Fibroblast of skin of right quadriceps (primary cell): ENCODE measurements at places on chromosomes 7 and 10.

- no peak for DNase-seq
These were observed 844 bp downstream of the XPNPEP1 start for GRCh38 chr10:109922358-109922975.

DNA sequence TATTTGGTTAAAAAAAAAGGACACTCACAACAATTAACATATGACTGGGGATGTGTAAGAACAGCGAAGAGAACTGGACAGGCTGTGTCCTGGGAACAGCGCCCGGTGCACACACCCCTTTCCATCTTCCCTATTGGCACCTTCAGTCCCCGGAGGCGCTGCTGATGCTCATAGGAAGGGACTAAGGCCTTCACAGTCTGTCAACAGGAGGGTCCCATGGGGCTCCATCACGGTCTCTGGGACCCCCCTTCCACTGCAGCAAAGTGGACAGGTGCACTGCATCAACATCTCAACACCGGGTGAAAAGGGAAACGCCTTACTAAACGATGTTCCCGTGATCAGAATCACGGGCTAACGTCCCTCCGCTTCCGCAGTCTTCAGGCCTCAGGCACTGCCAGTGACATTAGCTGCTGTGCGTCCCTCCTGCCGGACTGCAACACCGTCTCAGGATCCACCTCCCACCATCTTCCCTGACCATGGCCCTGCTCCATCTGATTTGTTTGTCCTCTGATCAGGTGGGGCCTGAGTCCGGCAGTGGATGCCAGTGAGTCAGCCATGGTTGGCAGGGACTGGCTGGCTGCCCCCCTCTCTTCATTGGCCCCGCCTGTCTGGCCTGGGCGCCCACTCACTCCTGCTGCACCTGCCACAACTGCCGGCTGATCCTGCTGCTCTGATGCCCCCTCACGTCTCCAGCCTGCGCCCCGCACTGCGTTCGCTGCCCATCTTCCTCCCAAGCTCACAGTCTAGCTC lies 614.7 kb downstream of the DNAJB6 start:
- DNase-seq, result no peak

GRCh38 chr10:116452338-116452720 lies 24.7 kb downstream of the PNLIPRP3 start:
- no peak for DNase-seq

GRCh38 chr7:33558549-33559323 lies 346.6 kb upstream of the BMPER start:
- no peak for DNase-seq

- DNase-seq, result peak; percentile 11
These were observed 67.3 kb downstream of the GLCCI1 start for GRCh38 chr7:8035647-8036518.

GRCh38 chr7:34333925-34334324 lies 324.1 kb upstream of the NPSR1 start:
- DNase-seq, result no peak

GRCh38 chr7:103592187-103592586 lies 146.2 kb upstream of the SLC26A5 start:
- no peak for DNase-seq

DNA sequence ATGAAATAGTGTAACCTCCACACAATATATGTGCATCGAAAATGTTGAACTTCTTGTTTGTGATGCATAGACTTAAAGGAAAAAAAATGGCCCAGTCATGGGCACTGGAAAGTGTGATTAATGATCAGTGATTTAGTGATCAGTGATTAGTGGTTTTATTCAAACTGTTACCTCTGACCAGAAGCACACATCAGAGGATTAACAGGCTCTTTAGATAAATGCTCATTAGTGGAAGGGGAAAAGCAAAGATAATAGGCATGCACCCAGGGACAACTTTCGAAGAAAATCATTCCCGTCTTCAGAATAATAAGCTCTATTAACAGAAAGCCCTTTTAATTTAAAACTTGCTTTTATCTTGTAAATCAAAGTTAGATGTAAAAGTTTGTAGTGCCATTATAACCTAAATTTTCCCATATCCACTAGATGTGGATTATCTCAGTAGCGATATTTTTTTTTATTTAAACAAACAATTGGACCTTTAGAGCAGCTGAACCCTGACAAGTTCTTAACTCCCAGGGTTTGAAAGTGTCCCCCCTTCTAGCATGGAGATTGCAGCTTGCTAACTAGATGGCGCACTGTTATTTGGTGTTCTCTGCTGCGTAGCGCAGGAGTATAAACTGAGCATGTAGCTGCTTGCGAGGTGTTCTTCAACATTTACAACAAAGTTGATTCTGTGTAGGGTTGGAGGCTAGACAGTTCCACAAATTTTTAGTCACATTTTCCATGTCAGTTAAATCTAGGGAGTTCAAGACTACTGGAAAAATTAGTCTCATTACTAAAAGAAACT lies at the start of gene CREB5:
TSS of gene CREB5 (plus strand) at position 643 of the 787 bp plus-strand sequence. CDS start 397 bp downstream, outside the sequence.
- peak; percentile 39 for DNase-seq

DNA sequence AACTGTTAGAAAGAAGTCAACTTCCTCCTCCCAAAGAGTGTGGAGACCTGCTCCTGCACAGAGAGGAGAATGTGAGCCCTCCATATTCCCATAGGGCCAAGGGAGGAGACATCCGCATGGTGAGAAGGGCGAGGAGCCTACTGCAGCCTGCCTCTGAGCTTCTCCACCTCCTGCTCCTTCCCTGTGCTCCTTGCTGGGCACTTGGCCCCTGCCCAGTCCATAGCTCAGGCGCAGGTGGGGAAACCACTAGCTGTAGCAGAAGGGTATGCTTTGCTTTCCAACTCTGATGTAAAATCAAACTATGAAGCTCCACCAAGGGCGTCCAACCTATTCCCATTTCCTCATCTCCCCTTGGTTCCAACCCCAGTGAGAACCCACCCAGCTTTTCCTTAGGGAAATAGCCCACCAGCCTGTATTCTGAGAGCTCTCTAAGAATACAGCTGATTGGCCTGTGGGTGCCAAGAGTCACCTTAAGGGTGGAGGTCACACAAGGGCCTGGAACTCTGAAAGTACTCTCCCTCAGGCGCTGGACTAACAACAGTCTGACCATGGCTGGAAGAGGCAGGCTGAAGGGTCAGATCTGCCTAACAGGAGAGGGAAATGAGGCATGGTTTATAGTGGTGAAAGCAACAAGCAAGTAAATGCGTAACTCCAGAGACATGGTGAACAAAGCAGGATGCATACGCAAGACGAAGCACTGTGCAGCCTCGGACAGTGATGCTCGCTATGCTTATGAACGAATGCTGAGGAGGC lies 13.9 kb downstream of the ZNF488 start:
- no peak for DNase-seq

DNA sequence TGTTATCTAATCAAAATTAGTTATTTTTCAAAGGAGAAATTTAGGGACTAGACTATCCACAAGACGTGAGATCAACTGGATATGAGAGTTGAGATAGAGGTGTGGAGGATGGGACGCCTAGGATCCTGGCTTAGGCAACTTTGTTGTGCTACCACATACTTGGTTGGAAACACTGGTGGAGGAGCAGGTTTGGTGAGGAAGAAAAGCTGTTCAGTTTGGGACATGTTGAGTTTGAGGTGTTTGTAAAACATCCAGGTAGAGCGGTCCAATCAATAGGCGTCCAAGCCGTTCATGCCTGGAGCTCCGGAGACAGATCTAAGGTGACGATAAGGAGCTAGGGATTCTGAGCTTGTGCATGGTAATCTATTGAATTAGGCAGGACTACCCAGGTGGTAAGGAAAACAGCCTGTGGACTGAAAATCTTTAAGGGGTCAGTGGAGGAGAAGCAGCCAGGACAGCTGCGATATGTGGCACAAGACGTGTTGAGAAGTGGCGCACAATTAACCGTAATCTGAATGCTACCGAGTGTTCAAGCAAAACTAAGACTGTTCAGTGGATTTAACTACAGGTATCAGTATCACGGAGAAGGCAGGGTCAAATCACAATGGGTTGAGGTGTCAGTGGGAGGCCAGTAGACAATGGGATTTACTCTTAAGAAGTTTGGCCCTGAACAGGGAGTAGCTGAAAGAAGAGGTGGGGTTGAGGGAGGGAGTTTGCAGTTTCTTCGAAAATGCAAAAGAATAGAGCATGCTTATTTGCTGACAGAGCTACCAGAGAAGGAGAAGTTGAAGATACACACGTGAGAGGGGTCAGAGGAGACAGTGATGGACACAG lies 16.1 kb upstream of the TRPV6 start:
- DNase-seq, result no peak

- peak; percentile 80 for DNase-seq
These were observed 90.2 kb downstream of the SH3PXD2A start for GRCh38 chr10:103765168-103765567.

GRCh38 chr10:129918401-129918800 lies 45.7 kb downstream of the EBF3 start:
- DNase-seq, result no peak

DNA sequence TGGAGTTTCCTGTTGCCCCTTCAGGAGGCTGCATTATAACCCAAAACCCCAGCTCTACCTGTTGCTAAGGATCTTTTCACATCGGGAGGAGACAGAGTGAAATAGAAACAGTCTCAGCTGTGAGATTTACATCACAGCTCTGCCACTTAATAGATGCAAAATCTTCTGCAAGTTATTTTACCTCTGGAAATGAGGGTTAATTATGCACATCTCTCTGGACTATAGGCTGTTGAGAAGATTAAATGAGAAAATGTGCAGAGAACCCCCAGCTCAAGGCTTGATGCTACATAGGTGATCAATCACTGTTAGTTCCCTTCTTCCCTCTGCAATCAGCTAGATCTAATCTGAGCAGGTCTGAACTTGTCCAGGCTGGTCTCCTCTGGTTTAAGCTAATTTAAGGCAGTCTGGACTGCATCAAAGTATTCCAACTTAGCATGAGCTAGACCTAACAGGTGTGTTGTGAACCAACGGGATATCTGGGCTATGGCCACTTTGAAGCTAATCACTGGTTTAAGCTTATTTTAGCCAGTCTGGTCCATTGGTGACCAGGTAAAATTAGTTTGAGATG lies 8.9 kb upstream of the LRRC18 start:
- DNase-seq, result no peak

GRCh38 chr10:73576890-73577591 lies 14.1 kb downstream of the USP54 start:
- peak; percentile 9 for DNase-seq
